ENCODE measurements at places on chromosomes 12 and 14. TPM values are rescaled to one million over a fixed set of nuclear protein-coding genes. Genes with fewer than 3 reads are reported as not detected.

CD163L1 gene
- total RNA-seq = 0.11 TPM

FAIM2 gene
- total RNA-seq = 0.07 TPM

RNASE3 gene
- total RNA-seq = not detected

NKX2-1 gene
- 1.5 TPM for total RNA-seq

FIGNL2 gene
- 3.5 TPM for total RNA-seq

- DNase-seq = no peak
These were observed 133.1 kb upstream of the CNOT2 start for GRCh38 chr12:70110085-70110484.

GRCh38 chr14:101351769-101352168, 209.5 kb upstream of the DIO3 start:
- DNase-seq = no peak

GRCh38 chr14:51449681-51450080, 202.0 kb upstream of the FRMD6 start:
- DNase-seq = no peak

DNA sequence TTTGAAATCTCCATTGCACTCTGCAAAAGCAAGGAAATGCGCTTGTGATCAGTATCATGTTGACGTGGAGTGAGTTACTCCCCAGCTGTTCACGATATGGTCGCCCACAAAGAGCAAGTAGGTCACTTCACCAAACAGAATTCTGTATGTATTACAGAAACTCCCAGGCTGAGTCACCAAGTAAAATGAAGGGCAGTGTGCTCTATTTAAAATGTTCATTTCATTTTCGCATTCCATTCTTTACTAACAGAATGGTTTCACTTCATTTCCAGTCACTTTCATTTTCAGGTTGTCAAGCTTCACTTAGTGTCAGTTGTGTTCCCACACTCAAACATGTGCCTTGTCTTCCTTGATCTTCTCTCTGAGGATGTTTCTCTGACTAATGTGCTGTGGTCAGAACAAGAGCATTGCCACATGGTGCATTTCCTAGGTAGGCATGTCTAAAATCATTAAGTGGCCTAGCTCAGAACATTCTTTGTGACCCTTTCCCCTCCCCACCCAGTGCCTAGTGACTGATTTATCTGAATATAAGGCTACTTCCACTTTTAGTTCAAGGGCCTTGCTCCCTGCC, 391.2 kb downstream of the RAD51B start:
- no peak for DNase-seq

- no peak for DNase-seq
These were observed 21.8 kb downstream of the G2E3 start for GRCh38 chr14:30580616-30581282.

GRCh38 chr14:49512147-49512551, 74.0 kb downstream of the RPS29 start:
- DNase-seq = no peak

GRCh38 chr12:122893208-122894153, 2.4 kb downstream of the VPS37B start:
- DNase-seq = no peak

DNA sequence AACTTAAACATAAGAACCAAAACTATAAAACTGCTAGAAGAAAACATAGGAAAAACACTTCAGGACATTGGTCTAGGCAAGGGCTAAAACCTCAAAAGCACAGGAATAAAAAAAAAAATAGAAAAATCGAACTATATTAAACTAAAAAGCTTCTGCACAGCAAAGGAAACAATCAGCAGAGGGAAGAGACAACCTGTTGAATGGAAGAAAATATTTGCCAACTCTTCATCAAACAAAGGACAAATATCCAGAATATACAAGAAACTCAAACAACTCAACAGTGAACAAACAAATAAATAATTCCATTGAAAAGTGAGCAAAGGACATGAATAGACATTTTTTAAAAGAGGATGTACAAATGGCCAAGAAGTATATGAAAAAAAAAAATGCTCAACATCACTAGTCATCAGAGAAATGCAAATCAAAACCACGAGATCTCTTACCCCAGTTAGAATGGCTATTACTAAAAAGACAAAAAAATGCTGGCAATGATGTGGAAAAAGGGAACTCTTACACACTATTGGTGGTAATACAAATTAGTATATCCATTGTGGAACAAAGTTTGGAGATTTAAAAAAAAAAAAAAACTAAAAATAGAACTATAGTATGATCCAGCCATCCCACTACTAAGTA, 152.0 kb downstream of the NDUFA12 start:
- DNase-seq = no peak

GRCh38 chr12:56020423-56021184, at the start of gene IKZF4:
TSS of gene IKZF4 (plus strand) at chr12:56021043. CDS start at chr12:56021494, 451 bp downstream.
- DNase-seq = peak; percentile 72

- DNase-seq = no peak
These were observed 17.6 kb upstream of the ZFP36L1 start for GRCh38 chr14:68810173-68811153.

GRCh38 chr12:123748661-123749060, 13.4 kb upstream of the DNAH10 start:
- DNase-seq = no peak

DNA sequence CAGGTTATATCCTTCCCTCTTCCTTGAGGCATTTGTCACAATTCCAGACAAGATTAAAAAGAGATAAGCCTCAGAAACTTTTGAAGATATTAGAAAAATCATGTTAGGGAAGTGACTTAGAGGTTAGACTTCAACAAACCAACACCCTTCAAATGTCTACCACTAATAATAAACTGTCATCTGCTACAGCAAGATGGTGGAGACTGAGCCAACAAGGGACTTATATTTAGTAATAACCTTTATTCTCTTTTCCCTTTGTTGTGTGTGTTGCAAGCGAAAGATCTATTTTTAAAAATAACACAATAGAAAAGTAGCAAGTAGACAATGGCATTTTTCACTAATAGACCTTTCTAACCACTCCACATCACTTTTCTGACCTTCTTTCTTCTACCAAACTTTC, 28.6 kb downstream of the PRICKLE1 start:
- DNase-seq = no peak

Data from Caco-2 (cell line).